ENCODE measurements at places on chromosomes 5 and 9.

DNA sequence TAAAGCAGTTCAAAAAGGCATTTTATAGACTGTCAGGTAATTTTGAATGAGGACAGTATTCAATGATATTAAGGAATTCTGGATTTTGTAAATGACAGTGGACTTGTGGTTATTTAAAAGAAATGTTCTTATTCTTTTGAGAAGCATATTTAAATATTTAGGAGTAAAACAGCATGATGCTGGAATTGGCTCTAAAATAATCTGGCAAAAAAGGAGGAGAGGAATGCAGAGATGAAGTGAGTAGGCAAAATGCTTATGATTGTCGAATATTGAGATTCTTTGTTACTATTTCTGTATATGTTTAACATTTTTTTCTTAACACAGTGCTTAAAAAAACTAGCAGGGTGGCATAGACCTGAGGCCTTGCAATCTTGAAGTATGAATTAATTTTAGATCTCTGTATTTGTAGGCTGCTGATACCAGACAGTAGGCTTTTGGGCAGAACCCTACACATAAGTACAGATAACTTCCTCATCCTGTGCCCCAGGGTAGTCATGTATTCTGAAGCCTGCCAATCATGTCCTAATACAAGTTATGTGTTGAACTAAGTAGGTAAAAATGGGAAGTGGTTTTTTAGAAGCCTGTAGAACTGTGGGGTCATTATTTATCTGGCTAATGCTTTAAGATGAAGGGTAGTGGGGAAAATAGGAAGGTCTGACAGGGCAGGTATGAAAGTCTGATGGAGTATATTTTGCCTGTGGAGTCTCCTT is 9.4 kb downstream of the CD180 start:
- no peak for DNase-seq

- DNase-seq, result no peak
Measured at GRCh38 chr9:105901514-105902109, 207.3 kb downstream of the TMEM38B start.

DNA sequence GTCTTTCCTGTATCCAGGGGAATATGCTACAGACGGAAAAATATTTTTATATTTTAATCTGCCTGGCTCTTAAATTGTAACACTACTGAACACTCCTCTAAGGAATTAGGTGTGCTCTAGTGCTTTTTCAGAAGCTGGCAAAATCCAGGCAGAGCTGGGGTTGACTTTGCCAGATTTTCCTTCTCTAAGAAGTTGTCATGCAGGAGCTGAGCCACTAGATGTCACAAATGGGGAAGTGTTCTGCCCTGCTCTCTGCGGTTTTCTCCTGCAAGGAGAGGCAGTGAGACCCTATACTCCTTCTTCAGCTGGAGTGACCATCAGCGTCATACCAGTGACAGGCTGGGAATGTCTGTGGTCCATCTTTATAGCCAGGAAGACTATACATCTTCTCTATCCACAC is 112.5 kb downstream of the HAPLN1 start:
- DNase-seq, result no peak

- no peak for DNase-seq
Measured at GRCh38 chr5:121006217-121006616, 542.1 kb downstream of the PRR16 start.

GRCh38 chr9:138009803-138010690 is 132.5 kb downstream of the CACNA1B start:
- DNase-seq, result no peak

DNA sequence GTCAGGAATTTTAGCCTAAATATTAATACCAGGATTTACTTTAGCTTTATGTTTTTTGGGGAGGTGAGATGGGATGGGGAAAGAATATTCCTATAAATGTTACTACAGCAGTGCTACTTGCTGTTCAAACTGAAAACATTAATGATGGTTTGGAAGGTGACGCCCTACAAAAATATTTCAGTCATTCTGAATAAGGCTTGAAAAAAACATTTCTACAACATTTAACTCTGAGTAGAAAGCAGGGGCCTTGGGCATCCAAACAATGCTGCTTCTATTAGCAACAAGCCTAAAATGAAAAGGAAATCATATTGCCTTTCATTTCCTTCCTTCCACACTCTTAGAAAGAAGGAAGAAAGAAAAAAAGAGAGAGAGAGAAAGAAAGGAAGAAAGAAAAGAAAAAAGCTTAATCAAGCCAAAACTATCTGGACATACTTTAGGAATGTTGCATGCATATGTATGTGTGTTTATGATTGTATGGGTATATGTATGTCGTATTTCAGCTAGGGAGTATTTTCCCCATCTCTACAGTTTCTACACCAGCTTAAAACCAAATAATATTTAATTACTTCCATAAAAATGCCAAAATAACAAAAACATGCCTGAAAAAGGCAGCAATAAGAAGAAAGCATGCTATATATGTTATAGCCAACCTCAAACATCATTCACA is 16.3 kb upstream of the DAB2 start:
- DNase-seq, result no peak

GRCh38 chr5:123455640-123456039 is 32.4 kb upstream of the CEP120 start:
- DNase-seq, result no peak

DNA sequence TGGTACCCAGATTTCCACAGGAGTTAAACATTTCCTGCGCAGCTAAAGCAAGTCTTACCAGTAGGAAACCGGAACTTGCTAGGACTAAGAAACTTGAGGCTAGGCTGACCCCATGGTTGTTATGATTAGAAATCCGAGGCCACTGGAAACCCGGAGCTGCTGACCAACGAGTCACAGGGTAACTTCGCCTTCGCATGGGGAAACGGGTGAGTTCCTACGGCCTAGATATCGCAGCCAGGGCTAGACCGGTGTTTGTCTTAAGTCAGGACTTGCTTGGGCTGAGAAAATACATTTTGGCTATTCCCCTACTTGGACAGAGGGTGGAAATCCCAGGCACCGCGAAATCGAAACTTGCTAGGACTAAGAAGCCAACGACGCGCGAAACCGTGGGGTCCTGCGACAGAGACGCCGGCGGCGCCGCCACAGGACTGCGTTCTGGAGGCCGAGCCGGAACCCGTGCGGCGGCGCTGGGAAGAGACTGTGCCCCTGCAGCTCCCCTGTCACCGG is 1.6 kb upstream of the ANXA2R start:
- peak; percentile 54 for DNase-seq

DNA sequence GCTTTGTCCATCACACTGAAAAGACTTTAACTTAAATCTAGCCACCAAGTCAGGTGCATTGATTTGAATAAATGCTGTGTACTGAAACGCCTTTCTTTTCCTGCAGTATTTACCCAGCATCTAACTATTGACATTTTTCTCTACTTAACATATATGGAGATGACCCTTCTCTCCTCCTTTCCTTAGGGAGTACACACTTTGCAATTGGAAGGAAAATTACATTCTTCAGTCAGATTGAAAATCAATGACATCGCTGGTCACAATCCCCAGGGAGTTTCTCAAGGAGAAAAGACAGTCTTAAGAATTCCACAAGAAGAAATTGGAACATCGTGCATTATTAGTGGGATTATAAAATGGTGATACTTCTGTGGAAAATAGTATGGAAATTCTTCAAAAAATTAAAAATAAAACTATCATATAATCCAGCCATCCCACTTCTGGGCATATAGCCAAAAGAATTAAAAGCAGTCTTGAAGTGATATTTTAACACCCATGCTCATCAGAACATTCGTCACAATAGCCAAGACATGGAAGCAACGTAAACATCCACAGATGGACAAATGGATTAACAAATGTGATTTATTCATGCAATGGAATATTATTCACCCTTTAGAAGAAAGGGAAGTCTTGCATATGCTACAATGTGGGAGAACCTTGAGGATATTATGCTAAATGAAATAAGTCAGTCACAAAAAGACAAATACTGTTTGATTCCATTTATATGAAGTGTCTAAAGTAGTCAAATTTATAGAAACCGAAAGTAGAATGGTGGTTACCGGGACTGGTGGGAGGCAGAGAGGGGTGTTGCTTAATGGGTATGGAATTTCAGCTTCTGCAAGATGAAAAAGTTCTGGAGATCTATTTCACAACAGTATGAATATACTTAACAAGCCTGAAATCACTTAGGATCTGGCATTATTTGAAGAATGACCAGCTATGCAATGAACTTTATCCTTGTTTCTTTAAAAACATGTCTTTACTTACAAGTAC is 14.3 kb upstream of the FREM1 start:
- DNase-seq, result no peak

DNA sequence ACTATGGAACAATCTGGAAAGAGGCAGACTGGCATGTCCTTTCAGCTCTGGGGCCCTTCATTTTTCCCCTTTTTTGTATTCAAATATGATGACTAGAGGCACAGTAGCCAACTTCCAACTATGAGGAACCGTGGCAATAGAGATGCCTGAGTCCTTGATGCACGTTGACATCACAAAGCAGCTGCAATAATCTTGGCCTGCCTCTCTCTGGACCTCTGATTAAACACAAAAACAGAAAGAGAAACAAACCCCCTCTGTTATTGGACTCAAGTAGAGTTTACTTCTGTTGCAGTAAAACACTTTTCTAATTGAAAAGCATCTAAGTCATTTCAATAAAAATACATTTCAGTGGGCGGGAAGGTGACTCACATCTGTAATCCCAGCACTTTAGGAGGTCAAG is 122.2 kb upstream of the GRAMD2B start:
- DNase-seq, result no peak

GRCh38 chr9:136237486-136238341 is 7.9 kb downstream of the QSOX2 start:
- no peak for DNase-seq

DNA sequence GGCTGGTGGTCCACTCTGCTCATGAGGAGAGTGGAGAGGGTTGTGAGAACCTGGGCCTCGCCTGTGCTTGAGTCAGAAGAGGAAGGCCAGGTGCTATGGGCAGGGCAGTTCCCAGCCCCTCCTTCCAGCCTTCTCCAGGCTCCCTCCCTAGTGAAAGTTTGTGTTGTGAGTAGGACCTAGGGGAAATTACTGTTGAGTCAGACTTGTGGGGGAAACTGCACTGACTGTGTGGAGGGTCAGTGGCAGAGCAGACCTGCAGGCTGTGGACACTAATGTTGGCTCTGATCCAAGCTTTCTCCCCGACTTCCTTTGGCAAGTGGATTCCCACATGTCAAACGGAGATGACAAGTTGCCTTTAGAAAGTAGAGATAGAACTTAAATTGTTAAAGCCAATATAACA is 102.6 kb downstream of the ARHGAP26 start:
- DNase-seq, result no peak

- DNase-seq, result no peak
Measured at GRCh38 chr5:38569180-38569579, 12.7 kb upstream of the LIFR start.

- no peak for DNase-seq
Measured at GRCh38 chr5:111282798-111283197, 58.6 kb downstream of the CAMK4 start.

DNA sequence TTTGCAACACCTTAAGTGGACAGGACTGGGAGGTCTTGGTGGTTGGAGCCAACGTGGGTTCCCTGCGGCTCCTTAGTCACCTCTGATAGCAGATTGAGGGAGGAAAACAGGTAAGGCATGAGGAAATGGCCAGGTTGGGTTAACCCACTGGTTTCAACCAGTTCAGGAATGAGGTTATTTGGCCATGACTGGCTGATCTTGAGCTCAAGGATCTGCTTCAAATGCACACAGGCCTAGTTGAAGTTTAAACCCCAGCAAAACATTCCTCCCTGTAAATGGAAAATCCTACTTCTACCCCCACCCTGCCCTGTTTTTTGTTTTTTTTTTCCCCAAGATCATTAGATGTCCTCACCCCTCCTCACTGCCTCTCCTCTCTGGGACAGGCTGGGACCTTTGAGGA is 3.2 kb upstream of the NUP214 start:
- DNase-seq, result no peak

DNA sequence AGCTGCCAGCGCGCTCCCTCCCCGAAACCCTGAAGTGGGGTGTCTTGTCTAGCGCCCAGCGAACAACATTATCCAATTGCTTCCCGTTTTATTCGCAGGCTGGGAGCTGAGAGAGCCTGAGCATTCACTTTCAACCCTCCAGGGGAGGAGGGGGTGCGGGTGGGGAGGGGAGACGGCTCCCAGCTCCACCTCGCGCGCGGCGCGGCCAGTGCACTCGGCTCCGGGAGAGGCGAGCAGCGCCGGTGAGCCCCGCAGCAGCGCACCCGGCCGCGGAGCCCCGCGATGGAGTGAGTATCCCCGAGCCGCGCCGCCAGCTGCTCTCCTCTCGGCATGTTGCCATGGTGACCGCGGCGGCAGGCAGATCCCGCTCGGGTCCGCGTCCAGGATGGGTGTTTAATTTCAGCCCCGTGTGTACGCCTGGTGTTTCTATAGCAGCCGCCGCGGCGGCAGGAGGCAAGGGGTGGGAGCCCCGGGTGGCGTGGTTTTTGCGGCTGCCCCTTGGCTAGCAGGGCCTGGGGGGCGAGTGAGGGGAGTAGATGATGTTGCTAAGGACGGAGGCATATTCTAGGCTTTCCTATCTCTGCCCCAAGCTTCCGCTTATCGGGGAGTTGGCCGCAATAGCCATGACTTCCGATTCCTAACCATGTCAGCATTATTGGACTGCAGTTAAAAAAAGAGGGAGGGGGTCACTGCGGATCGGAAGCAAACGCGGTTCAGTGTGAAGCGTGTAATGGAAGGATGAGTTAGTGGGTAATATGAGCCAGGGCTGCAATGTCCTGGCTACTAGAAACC is 139.2 kb upstream of the PALM2AKAP2 start:
- no peak for DNase-seq

GRCh38 chr5:107743373-107744000 is 72.8 kb upstream of the EFNA5 start:
- no peak for DNase-seq

- no peak for DNase-seq
Measured at GRCh38 chr9:130947618-130948140, 8.6 kb upstream of the FIBCD1 start.

GRCh38 chr5:157203417-157203816 is 22.8 kb downstream of the ITK start:
- no peak for DNase-seq

- DNase-seq, result no peak
Measured at GRCh38 chr5:173778784-173779304, 109.3 kb upstream of the CPEB4 start.

DNA sequence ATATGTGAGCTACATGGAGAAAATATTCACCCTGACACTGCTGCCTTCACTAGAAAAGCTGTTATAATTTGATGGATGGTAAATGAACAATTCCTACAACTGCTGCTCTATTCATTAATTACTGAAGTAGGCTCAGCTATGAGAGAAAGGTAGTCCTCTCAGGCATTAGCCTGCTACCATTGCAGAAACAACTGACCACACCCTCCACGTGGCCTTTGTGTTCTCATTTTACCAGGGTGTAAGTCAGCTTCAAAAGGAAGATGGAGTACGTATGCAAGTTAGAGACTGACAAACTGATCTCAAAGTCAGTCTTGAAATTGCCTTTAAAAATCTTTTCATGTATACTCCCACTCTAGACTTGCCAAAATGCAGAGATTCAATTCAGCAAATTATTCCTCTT is 26.3 kb upstream of the TPD52L3 start:
- no peak for DNase-seq

- DNase-seq, result no peak
Measured at GRCh38 chr9:135618866-135619598, 20.3 kb downstream of the GLT6D1 start.

- DNase-seq, result no peak
Measured at GRCh38 chr9:136728548-136729123, 14.1 kb downstream of the LCN10 start.

GRCh38 chr9:87661241-87661640 is 64.7 kb upstream of the CTSL start:
- DNase-seq, result no peak

- DNase-seq, result no peak
Measured at GRCh38 chr9:110710420-110710819, 41.8 kb downstream of the MUSK start.

GRCh38 chr9:37364136-37364535 is 58.4 kb upstream of the GRHPR start:
- DNase-seq, result no peak

- no peak for DNase-seq
Measured at GRCh38 chr5:73748510-73749400, 122.8 kb downstream of the ARHGEF28 start.
